ENCODE measurements at places on chromosomes 7 and 10. TPM values are rescaled to one million over a fixed set of nuclear protein-coding genes. Genes with fewer than 3 reads are reported as not detected.

Gene SNX10
- total RNA-seq: 0.32 TPM

Gene GJD4
- total RNA-seq: not detected

Gene ASB10
- not detected for total RNA-seq

Gene NUB1
- total RNA-seq: 31.8 TPM

Gene GPER1
- 1.6 TPM for total RNA-seq

Gene MAGI2
- 16.0 TPM for total RNA-seq

Gene CREB5
- total RNA-seq: 4.5 TPM

Gene DYDC2
- not detected for total RNA-seq

Gene TLX1
- not detected for total RNA-seq

Gene PALD1
- total RNA-seq: 0.14 TPM
